ENCODE measurements at places on chromosomes 7 and 10.

DNA sequence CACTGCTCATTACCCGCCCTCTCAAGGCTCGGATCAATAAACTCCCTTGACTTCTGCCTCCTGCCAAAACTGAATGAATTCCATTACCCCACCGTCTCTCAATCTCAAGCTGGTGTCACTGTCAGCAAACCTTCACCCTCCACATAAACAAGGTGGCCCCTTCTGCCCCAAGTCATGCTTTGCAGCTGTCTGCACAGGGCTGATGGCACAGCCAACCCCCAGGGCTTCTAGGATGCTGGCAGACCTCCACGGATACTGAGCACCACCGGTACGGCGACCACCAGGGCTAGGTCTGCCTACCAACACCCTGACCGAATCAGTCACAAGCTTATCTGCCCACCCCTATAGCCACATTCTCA is 46.1 kb downstream of the PARD3 start:
- no peak for DNase-seq

DNA sequence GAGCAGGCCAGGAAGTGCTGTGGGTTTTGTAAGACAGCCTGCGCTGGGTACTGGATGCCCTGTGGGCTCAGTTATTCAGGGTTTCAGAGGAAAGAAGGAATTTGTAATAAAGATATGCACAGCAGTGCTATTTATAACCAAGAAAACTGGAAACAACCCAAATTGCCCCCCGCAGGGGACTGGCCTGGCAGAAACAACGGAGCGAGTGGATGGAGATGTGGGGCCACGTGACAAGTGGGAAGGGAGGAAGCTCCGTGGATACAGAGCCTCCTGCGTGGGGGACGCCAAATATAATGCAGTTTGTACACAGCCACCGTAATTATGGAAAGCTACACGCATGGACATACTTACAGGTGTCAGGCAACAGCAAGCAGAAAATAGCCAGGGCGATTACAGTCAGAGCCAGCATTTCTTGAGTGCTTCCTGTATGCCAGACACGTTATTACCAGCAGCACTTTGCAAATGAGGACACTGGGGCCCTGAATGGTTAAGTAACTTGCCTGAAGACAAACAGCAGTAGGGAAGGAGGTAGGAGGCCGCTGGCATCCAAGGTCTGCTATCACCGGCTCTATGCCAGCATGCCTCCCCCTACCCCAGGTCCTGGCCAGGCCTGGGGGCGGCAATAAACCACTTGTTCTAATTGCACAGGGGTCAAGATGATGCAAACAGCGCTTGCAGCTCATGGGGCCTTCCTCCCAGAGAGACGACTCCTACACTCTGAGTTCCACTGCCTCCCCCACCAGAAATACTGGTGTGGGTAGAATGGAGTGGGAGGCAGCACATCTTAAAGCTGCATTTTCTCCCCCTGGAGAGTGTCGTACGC is 8.7 kb upstream of the CAMK2B start:
- DNase-seq = no peak

DNA sequence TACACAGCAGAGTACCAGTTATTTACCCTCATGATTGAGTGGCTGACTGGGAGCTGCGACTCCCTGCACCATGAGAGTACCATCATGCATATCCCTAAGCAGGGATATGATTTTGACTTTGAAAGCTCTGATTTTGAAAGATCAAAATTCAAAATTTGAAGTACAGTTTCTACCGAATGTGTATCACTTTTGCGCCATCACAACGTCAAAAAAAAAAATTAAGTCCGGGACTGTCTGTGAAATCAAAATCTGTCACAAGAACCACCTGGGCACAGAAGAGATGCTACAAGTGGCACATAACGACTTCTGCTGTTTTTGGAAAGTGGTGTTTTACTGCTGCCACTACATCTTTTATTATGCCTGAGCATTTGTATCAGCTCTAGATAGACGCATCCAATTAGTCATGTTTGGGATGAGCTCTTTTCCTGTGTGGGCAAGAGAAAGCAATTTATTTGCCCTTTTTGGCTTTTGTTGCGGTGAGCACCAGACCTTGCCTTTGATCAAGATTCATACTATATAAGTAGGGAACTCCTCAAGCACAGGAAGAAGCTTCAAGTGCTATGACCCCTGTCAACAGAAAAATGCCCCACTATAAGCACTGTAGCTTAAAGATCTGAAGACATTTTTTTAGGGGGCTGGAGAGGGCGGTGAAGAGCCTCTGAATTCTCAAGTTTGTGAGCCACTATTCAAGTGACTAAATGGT is 10.7 kb downstream of the MTPN start:
- no peak for DNase-seq

- peak; percentile 58 for DNase-seq
These were observed 61.9 kb downstream of the FOXL3 start for GRCh38 chr7:351681-352480.

GRCh38 chr7:17130281-17131059 is 168.0 kb upstream of the AHR start:
- DNase-seq = no peak

GRCh38 chr7:138295049-138295637 is 164.9 kb upstream of the TRIM24 start:
- no peak for DNase-seq

DNA sequence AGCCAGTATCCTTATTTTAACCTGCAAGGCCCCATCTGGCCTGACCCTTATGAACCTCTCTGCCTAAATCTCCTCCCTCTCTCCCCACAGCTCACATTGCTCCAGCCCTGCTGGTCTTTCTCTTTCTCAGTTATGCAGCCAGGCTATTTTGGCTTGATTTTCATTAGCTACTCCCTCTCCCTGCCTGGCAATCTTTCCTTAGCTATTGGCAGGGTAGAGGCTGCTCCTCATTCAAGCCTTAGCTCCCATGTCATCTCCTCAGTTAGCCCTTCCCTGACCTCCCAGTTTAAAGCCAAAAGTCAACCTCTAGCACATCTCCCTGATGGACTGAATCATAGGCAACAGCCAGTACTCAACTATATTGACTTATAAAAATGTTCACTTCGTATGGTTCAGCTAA is 214.4 kb upstream of the CELF2 start:
- DNase-seq = no peak

- no peak for DNase-seq
These were observed 61.4 kb upstream of the STEAP1B start for GRCh38 chr7:22561321-22561811.

Measured in activated CD4-positive, alpha-beta T cell treated with anti-CD3 and anti-CD28 coated beads, Interleukin-2, amount 50 U/mL, for 48 hours (primary cell).